ENCODE measurements at places on chromosomes 4 and X.

DNA sequence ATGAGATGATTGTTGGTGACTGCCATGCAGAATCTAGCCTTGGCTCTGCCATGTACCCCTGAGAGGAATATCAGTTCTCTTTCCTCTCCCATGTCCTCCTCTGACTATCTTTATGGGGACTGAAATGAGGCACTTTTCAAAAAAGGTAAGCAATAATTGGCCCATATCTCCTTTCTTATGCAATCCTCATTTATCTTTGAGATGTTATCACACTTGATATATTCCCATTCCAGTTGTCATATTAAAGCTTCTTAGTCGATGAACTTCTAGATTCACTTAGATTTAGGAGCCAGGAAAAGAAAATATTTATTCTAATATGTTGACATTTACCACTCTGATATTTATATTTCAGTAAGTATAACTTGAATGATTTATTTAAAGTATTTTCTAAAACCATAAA is 55.3 kb upstream of the CXCL8 start:
- DNase-seq, result no peak

DNA sequence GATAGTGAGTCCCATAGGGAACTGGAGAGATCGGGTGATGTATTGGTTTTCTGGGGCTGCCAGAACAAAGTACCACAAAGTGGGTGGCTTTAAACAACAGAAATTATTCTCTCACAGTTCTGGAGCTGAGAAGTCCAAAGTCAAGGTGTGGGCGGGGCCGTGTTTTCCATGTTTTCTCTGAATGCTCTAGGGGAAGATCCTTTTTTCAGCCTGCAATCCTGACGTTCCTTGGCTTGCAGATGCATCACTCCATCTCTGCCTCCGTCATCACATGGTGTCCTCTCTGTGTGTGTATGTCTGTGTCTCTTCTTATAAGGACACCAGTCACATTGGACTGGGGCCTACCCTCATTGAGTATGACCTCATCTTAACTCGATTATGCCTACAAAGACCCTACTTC is 7.9 kb upstream of the GPM6B start:
- DNase-seq, result no peak

DNA sequence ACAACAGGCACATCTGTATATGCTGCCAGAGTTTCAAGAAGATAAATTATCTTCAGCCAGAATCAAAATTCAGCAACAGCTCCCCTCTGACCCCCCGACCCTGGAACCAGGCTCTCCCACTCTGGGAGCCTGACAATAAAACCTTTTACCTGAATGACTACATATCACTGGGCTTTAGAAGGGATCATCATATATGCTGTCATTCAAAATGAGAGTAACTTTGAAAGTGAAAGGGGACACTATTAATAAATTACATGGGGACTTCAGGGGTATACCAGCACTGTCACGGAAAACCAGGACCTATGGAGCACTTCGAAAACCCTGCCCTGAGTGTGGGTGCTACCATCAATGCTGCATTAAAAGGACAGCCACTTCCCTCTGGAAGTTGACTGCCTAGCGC is 26.2 kb downstream of the TSPAN5 start:
- no peak for DNase-seq

DNA sequence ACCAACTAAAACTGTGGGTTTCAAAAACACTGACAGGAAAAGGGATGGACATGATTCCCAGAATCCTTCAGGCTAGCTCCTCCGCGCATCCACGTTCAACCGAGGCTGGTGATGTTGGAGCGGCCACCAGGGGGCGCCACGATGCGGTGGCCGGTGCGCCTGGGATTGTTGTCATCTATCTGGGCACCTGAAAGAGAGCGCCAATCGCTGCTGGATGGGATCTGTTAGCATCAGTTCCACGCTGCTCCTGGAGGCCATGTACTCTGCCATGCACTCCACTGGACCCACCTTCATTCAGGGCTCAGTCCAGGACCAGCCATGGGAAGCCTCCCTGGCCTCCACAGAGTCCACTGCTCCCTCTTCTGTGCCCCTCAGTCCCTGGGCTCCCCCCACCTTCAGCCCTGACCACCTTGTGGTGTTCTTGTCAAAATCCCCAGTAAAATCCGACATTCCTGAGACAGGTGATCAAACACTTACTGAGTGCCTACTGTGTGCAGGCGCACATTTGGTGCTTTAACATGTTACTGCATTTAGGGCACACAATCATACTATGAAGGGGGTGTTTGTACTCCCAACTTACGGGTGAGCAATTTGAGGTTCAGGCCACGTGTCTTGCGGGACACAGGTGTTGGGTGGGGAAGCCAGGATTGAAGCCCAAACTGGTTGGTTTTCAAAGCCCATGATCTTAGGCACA is 71.1 kb downstream of the CRMP1 start:
- DNase-seq, result no peak

DNA sequence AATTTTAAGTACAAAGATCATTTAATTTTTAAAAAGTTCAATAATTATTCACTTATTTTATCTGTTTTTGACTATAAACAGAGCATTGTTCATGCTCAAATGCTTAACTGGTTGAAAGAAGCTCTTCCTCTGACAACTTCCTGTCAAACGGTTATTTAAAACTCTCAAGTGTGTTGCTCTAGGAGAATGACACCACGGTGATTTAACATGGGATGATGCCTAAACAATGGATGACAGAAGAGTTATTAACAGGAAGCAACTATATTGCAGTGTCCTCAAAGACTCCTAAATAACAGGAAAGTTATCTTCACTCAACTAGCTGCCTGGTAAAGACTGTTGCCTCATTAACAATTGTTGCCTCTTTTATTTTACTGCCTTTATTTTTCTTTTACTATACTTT is 509.6 kb downstream of the PACRGL start:
- no peak for DNase-seq

- DNase-seq, result no peak
Observed at GRCh38 chrX:24741330-24741729, 47.6 kb downstream of the POLA1 start.

- DNase-seq, result no peak
Observed at GRCh38 chrX:113399506-113400192, 559.0 kb upstream of the AMOT start.

GRCh38 chr4:15690020-15690809 is 8.6 kb downstream of the FAM200B start:
- DNase-seq, result no peak

Data from activated gamma-delta T cell treated with Interleukin-2 at 50 U/mL for 16 hours (primary cell).